Sigmoid colon (tissue), 7 donors: ENCODE measurements at places on chromosomes 5 and 9. TPM values are rescaled to one million over a fixed set of nuclear protein-coding genes. Genes with fewer than 3 reads are reported as not detected.

DNA sequence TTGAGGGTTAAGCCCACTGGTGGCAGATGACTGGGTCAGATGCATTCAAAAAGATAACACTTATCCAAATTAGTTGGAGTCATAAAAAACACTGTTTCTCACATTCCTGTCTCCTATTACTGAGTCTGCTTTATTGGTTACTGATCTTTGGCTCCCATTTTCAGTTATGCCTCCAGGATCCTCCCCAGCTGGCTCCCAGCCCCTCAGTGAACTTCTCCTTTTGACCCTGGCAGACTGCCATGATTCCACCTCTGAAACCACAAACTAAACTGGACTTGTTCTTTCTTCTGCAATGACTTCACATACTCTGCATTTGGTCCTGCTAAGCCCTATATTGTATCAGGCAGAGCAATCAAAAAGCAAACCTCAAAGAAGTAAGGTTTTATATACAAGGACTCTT lies 860.8 kb upstream of the DMAC1 start:
- DNase-seq, result peak; percentile 77

The SLC36A3 gene
- not detected for polyA plus RNA-seq

DNA sequence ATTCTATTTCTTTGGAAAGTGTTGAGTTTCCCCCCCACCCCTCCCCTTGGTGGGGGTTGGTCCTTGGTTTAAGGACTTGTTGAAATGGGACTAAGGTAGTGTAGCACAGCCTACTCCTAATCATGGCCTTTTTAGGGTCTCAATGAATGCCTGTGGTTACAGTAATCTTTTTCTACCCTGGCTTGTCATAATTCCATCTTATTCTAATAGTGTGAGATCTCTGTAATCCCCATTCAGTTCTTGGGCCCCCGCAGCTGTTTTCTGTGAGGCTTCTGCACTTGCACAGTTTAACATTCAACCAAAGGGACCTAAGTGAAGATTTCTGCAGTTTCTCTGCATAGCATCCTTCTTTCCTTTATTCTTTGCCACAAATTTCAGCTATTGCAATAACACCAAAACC lies 30.7 kb downstream of the TNFSF15 start:
- no peak for DNase-seq

DNA sequence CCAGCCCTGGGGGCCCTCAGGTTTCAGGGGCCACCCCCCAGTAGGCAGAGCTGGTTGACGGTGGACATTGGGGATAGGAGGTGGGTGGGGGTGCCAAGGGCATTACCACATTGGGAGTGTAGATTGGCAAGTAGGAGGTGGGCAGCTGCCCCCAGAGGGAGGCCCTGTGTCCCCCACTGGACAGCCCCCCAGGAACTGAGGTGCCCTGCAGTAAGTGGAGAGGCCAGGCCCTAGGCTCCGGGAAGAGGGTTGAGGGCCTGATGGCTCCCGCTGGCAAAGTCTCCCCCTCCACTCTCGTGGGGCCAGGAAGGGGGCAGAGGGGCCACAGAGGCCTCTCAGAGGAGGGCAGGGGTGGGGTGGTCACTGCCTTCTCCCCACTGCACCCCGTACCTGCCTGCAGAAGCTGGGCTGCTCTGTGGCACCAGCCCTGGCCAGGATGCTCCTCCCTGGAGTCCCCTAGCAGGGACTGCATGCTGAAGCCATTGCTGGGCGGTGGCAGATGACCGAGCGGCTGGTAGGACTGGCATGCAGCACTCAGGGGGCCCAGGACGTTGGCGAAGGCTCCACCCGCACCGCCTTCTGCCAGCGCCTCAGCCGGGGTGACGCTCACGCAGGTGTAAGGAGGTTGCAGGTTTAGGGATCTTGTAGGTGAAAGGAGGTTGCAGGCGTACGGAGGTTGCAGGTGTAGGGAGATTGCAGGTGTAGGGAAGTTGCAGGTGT lies 89.6 kb upstream of the CACNA1B start:
- peak; percentile 47 for DNase-seq

DNA sequence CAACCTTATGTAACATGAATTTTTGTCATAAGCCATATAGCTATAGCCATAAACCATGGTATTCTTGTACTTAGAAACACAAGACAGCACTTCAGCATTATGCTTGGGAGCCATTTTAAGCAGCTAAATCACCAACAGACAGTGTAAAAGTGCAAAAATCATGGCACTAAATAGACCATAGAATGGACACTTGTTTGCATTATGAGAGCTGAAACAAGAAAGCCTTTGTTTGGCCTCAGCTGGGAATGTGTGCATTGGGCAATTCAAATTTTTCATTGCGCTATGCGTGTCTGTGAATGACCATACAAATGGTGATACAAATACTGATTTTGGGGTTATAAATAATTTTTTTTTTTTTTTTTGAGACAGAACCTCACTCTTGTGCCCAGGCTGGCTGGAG lies 23.7 kb downstream of the KDM4C start:
- DNase-seq, result no peak

- no peak for DNase-seq
These were observed 191.0 kb downstream of the GLIS3 start for GRCh38 chr9:4108754-4109465.

GRCh38 chr5:129978270-129978669 lies 74.0 kb downstream of the CHSY3 start:
- DNase-seq, result no peak

The NTRK2 gene
- 0.46 TPM for polyA plus RNA-seq

DNA sequence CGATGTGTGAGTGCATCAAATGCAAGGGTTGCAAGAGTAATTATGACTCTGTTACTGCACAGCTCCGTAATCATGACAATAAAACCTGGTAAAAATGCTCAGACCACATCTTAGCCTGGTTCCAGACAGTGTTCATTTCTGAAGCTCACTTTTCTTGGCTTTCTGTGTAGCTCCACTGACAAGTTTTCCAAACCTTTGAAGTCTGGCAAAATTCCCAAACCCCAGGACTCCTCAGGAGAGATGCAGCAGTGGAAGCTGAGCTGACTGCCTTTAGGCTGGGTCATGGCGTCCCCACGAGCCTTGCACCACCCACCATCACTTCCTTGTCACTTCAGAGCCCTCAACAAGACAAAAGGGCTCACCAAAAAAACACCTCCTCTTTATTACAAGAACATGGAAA lies 131.6 kb upstream of the TAS2R1 start:
- no peak for DNase-seq
